ENCODE measurements at places on chromosomes 1 and 21.
A peak's percentile ranks its signal among the peaks of the same experiment; 100 is the strongest.

- peak; percentile 60 for DNase-seq
These were observed 1.7 kb upstream of the RASAL2 start for GRCh38 chr1:178091986-178092745.

- DNase-seq = no peak
These were observed 19.8 kb downstream of the MYOG start for GRCh38 chr1:203065986-203066385.

GRCh38 chr1:93489756-93490155, 41.8 kb downstream of the FNBP1L start:
- DNase-seq = no peak

- no peak for DNase-seq
These were observed 50.4 kb upstream of the BCL10 start for GRCh38 chr1:85326851-85327250.

GRCh38 chr1:43835082-43836021, 98.2 kb upstream of the ARTN start:
- peak; percentile 69 for DNase-seq

- no peak for DNase-seq
These were observed 405.0 kb upstream of the POU3F1 start for GRCh38 chr1:38451541-38451993.

- DNase-seq = no peak
These were observed 361.5 kb downstream of the PTPRU start for GRCh38 chr1:29597861-29598260.

- no peak for DNase-seq
These were observed 11.8 kb upstream of the USP1 start for GRCh38 chr1:62425041-62425440.
